ENCODE measurements at places on chromosomes 5 and 9.

GRCh38 chr5:100722657-100723056, 180.4 kb downstream of the ST8SIA4 start:
- DNase-seq, result no peak

DNA sequence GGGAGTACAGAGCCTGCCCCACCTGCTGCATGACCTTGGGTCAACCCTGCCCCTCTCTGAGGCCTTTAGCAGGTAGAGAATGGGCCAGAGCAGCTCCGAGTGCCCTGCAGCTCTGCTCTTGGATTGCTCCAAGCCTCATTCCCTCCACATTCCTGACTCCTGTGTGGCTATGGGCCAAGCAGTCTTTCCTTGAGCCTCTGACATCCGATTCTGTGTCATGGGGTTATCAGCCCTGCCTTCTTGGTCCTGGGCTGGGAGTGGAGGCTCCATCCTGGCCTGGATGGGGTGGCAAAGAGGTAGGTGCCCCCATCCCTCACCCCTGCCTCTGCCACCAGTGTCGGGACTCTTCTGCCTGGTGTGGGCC, 13.7 kb downstream of the FPGS start:
- no peak for DNase-seq

- no peak for DNase-seq
Measured at GRCh38 chr9:102875687-102876086, 119.4 kb upstream of the CYLC2 start.

DNA sequence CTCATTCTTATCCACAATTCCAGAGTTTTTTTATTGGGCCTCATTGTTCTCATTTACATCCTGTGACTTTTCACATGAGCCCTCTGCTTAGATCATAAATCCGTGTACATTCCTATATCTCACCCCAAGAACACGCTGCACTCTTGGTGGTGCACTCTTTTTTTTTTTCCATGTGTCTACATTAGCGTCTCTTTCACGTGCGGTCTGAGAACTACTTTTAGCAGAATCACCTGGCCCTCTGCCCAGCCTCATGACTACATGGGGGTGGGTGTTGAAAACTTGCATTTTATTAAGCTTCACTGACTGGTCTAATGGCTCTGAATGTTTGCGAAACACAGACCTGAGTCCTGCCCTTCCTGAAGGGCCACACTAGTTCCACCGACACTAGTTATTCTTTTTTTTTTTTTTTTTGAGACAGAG, 18.6 kb downstream of the C9orf57 start:
- no peak for DNase-seq

GRCh38 chr9:27394154-27394825, 97.3 kb upstream of the EQTN start:
- no peak for DNase-seq

DNA sequence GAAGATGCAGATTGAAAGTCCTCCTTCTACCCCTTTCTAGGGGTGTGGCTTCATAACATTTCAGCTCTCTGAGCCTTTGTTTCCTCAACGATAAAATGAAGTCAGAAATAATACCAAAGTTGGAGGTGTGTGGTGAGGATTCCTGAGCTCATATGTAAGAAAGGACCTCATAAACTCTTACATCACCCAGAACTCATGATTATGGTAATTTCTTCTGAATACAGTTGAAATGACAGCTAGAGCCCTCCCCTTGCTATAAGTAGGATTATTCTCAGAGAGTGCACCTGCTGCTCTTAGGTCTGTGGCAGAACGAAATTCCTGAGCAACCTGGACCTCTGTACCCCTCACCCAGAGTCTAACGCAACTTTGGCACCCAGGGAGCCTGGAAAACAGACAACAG, 291.4 kb upstream of the KLF4 start:
- DNase-seq, result no peak

GRCh38 chr9:4243113-4243512, 56.8 kb downstream of the GLIS3 start:
- DNase-seq, result no peak

GRCh38 chr5:133739181-133739780, 126.9 kb upstream of the FSTL4 start:
- DNase-seq, result no peak

DNA sequence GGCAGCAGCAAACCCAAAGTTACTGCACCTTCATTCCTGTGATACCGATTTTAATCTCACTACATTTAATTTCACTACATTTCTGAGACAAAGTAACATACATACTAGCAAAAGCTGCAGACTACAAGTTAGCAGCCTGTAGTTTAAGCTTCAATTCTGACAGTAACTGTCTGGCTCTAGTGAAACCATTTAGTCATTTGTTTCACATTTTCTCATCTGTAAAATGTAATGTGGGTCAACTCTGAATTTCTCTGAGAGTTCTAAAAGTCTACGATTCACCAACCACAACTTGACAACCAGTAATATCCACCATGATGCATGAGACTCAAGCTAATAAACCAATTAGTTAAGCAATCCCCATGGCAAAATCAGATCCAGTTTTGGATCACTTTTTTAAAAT, 408.9 kb downstream of the PDE4D start:
- DNase-seq, result no peak

All from activated CD4-positive, alpha-beta T cell treated with anti-CD3 and anti-CD28 coated beads for 24 hours (primary cell).